Occipital lobe (tissue), 3 donors: ENCODE measurements at places on chromosomes 1 and 21.

GRCh38 chr1:105830571-105831146 is 1225.8 kb upstream of the PRMT6 start:
- no peak for DNase-seq

DNA sequence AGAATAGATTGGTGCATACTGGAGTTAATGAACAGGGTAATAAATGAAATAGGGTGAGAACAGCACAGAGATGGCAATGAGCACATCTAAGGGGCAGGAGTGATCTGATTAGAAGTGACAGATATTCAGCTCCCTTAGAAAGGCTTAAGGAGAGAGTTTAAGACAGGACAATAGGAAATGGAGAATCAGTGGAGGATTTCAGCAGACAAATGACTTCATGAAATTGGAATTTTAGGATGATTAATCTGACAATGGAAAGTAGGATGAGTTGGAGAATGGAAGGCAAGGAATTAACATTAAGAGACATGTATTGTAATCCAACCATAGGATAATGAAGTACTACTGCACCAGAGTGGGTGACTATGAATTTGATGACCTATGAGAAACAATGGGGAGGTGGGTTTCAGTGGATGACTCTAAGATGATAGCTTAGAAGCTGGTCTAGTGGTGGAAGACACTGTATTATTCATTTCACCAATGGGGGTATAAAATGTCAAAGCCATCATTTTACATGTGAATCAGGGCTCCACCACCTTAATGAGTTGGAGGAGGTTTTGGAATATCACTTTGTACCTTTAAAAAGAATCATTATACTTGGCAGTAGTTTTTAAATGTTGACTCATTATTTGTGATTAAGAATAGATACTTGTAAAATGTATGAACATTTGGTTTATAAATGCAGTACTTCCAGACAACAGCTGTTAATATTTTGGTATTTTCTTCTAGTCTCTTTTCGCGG is 139.1 kb downstream of the PLA2G4A start:
- no peak for DNase-seq

DNA sequence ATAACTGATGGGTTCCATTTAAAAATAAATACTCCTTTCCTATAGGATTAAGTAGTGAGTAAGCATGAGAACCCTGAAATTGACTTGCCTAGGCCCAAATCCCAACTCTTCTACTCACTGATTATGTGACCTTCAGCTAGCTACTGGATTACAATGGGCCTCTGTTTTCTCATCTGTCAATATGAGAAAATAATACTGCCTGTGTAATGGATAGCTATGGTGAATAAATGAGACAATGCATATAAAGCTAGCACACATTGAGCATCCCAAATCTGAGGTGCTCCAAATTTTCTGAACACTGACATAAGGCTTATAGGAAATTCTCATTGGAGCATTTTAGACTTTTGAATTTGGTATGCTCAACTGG is 5.3 kb upstream of the LRRC8C start:
- no peak for DNase-seq

- no peak for DNase-seq
These were observed 38.8 kb upstream of the CLCA4 start for GRCh38 chr1:86507935-86508582.

DNA sequence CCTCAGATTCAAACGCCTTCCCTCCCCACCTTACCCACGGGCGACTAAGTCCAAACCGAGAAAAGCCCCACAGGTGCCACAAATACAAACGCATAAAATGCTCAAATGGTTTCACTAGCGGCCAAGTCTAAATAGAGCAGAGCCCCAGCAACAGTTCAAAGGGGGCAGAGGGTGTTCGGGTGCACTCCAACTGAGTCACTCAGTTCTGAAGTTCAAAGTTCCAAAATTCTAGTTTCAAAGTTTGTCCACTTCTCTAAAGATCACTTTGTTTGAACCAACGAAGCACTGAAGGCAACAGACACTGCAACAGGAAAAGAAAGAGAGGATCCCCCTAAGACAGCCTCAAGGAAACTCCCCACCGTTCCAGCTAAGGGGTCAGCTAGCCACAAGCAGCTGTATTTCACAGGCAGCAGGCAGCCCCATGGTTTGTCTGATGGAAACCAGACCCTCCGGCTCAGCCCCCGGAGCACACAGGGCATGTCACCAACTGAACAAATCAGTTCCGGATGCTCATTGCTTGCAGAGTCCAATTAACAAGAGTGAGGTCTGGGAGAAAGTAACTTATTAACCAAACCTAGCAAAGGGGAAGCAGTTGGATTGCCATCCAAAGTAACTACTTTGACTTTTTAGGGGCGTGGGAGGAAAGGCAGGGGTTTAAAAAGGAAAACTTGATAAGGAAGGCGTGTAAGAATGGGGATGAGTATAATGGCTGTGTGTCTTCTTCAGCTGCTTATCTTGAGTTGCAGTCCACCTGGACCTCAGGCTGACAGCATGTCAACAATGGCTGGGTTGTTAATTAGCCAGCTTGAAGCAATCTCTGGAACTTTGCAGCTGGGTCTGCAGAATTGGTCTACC is 1423.9 kb upstream of the PRMT6 start:
- no peak for DNase-seq

- DNase-seq, result no peak
These were observed 9.8 kb upstream of the CAPZB start for GRCh38 chr1:19495000-19495656.

DNA sequence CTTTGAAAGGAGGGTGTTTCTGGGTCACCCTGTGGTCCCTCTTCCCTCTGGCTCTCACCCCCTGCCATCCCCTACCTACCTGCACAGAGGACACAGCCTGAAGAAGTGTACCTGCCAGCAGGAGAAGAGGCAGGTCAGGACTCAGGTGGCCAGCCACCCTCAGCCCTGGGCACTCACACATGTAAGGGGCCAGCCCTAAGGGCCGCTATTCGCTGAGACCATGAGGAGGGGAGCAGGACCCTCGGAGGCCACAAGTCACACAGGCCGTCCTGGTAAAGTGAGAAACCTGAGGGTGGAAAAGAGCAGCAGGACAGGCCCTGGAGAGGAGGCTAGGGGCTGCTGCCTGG is 1.2 kb downstream of the ZNF692 start:
- DNase-seq, result no peak

DNA sequence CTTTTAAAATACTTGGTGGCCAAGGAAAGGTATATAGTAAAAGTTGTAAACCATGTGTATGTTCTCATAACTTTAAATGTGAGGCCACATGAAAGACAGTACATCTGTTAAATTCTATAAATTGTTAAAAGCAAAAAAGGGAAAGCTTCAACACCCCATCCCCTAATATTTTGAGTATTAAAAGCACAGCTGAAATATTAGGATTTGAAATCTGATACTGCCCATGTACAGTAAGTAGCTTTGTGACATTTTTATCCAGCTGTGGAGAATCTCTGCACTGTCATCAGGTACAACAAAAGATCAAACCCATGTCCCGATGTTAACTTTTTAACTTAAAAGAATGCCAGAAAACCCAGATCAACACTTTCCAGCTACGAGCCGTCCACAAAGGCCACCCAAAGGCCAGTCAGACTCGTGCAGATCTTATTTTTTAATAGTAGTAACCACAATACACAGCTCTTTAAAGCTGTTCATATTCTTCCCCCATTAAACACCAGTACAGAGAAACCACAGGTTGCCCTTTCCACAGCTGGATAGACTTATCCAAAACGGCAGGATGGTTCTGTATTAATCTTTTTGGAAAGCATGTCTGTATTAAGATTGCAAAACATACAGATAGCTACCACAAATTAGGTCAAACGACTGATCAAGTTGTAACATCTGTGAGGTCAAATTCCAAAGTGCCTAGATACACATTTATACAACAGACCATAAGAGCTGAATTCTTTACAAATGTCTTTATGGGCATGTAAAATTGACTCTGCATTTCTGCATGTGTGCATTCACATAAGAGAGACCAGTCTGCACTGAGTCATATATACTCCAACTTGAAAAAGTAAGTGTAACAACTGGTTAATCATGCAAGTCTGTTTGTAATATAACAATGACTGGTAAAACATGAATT is 5.2 kb downstream of the IRF2BP2 start:
- no peak for DNase-seq

- no peak for DNase-seq
These were observed 2.3 kb downstream of the ATP1A1 start for GRCh38 chr1:116375148-116375886.

DNA sequence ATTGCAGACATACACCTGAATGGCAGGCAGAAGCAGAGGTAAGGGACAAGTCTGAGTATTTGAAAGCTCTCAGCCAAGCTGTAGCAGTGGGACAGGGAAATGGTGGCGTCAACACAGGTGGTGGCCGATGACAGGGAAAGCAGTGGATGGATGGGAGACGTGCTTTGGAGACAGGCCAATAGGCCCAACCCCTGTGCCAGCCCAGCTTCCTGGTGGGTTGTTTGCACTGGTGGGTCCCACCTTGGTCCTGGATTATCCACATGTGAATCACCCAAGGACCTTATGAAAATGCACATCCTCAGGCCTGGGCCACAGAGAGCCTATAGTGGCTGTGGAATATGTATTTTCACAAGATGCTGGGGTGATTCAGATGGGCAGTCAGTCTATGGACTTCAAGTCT is 203.7 kb upstream of the VAMP3 start:
- DNase-seq, result no peak

DNA sequence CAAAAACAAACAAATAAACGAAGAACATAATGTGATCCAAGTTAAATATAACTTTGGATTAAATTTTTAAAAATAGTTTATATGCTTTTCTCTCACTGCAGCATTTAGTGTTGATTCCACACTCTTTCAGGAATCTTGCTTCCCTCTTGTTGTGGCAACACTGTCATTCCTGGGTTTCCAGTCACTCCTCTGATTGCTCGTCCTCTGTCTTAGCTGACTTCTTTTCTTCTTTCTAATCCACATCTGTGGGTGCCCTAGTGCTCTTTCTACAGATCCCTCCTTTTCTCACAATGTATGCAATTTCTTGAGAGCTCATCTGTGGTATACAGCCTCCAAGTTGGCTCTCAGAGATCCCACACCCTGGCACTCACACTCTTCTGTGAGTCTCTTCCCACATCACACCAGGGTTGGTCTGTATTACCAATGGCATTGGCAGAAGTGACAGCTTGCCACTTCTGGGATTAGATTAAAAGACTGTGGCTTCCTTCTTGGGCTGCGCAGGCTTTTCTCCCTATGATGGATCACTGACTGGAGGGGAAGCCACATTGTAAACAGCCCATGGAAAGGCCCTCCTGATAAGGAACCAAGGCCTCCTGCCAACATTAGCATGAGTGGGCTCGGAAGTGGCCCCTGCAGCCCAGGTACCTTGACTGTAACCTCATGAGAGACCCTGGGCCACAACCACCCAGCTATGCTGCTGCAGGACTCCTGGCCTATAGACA is 11.5 kb upstream of the MYOC start:
- DNase-seq, result no peak

DNA sequence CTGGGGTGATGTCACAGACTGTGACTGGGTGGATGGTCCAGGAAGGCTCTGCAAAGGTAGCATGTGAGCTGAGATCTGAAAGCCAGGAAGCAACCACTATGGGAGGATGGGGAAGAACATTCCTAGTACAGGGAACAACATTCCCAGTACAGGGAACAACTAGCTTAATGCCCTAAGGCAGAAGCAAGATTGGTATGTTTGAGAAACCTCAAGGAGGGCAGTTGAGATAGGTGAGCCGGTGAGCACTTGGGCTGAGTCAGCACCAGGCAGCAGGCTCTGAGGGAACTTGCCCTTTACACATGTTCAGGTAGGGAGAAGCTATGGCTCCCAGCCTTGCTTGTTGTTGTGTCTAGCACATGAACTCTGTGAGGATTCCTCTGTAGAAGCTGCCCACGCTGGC is 24.2 kb upstream of the CACNA1E start:
- no peak for DNase-seq

DNA sequence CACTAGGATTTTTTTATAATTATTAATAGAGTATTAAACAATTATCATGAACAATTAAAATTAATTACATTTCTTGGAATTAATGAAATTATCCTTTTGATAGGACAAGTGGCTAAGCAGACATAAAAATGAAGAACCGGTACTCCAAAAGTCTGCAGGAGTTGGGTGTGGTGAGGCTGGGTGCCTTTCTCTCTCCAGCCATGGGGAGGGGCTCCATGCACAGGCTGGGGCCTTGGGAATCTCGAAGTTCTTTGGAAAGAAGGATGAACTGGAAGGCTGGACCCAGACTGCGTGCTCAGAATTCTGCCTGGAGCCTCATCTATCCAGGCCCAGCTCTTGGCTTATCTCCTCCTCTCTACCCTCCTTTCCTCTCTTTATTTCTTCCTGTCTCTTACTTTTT is 94.1 kb downstream of the ACTL8 start:
- no peak for DNase-seq

GRCh38 chr1:228812961-228813360 is 77.7 kb downstream of the RHOU start:
- no peak for DNase-seq

DNA sequence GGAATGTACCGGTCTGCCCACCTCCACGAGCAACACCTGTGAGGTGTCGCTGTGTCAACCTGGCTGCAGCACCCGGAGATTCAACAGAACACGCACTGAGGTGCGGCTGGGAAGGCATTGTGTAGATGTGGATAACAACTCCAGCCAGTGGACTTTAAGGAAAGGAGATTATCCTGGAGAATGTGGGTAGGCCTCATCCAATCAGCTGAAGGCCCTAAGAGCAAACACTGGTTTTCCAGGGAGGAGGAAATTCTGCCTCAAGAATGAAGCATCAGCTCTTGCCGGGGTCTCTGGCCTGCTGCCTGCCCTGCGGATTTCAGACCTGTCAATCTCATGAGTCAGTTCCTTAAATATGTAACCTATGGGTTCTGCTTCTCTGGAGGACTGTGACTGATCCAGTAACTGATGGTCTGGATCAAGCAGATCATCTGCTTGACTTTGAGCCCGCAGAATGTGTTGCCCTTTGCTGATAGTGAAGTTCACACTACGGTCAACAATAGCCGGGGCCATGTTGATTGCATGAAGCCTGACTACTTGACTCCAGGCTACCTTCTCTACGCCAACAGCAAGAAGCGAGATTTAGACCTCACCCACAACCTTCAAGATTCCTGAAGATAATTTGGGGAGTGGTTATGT is 15.9 kb upstream of the PRDM15 start:
- no peak for DNase-seq

DNA sequence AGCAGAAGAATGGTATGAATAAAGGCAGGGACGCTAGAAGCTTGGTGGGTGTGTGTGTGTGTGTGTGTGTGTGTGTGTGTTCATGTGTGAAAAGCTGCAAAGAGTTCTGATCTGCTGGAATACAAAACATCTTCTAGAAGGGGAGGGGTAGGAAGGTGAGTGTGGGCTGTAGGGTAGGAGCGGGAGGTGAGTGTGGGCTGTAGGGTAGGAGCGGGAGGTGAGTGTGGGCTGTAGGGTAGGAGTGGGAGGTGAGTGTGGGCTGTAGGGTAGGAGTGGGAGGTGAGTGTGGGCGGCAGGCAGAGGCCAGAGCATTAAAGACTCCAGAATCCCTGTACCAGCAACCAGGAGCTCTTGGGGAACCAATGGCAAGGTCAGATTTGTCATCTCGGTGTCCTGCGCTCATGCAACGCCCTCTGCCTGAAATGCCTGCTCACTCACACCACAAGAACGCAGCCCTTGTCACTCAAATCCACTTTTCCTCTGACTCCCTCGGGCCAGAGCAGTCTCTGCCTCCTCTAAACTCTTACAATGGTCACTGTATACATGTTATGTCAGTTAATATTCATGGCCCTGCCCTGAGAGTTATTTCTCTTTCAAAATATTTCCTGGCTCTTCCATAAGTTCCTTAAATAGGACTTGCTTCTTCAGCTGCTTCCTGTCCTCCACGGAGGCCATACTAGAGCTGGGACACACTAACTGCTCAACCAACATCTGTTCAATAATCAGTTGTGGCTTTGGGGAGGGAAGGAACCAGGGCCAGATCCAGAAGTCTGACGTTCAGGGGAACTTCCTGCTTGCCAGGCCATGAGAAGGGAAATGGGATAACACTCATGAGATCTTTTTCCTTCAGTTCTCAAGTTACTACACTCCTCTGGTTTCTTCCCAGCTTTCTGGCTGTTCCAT is 53.6 kb upstream of the ZNF644 start:
- no peak for DNase-seq
